ENCODE measurements at places on chromosomes 2 and 18. TPM values are rescaled to one million over a fixed set of nuclear protein-coding genes. Genes with fewer than 3 reads are reported as not detected.
A peak's percentile ranks its signal among the peaks of the same experiment; 100 is the strongest.

Gene LAMA3
- 41.5 TPM for total RNA-seq

Gene C1QL2
- not detected for total RNA-seq

DNA sequence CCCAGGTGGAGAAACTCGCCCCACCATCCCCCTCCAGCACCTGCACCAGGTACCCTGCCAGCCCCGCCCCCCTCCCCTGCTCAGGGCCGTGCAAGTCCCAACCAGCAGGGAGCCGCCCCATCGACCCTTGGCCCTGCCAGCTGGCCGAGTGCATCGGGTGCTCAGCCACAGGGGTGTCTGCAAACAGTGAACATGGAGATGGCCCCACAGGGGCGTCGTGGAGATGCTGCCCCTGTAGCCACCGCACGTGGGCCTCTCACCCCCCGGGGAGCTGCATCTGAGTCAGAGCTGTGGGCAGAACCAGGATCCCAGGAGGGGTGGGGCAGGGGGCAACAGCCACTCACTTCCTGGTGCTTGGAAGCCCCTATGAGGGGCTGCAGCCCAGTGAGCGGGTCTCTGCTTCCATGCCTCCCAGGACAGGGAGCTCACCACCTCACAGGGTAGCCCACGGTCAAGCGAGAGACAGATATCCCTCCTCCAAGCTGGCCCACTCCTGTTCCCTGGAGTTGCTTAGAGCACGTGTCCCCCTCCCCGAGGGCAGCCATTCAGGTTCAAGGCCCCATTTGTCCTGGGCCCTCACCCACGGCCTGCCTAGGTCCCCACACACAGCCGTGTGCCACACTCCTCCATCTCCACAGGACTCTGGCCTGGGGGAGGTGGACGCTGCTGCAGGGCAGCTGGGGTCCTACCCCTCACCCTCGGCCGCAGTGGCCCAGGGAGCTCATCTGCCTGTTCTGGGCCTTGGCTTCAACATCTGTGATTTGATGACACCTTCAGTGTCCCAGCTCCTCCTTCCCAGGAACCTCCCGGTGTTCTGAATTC, 1.1 kb upstream of the MAB21L4 start:
- no peaks in the 10 kb centered on the region for H3K36me3 ChIP-seq
- H3K27ac ChIP-seq, result peak overlapping the region; percentile 51
- peaks cover 12% of the 10 kb centered on the region for H3K27me3 ChIP-seq
- no peak overlapping the region for H3K4me3 ChIP-seq
- peak; percentile 78 for DNase-seq

DNA sequence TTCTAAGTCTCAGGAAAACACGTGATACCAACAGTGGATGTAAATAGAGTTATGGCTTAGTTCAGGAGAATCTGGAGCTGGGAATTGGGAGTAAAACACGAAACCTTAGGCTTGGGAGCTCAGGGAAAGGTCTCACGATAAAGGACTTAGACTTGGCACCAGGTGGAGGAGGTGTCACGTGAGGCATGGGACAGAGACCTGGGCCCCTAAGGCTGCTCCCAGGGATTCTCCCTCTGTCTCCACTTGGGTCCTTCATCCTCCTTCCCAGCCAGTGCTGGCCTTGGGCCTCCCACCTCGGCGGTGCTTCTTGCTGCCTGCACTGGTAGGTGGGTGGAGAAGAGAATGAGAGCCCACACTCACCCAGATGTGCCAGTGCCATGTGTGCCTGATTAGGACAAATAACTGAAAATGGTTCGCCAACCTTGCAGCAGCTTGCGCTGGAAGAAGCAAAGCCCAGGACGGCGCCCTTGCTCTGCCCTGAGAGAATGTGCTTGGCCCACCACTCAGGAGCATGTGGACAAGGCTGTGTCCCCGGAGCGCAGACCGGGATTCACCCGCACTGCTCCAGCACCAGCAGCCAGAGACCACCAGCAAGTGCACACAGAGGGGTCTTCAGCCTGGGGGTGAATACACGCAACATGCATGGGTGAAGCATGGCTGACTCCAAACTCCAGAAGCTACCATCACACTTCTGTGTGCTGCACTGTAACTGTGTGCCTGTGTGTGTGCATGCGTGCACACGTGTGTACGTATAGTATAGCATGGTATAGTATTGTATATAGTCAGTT, 48.1 kb downstream of the PSMG2 start:
- no peak overlapping the region for H3K4me3 ChIP-seq
- DNase-seq, result no peak
- H3K4me1 ChIP-seq, result no peaks in the 10 kb centered on the region
- H3K27ac ChIP-seq, result no peak overlapping the region

DNA sequence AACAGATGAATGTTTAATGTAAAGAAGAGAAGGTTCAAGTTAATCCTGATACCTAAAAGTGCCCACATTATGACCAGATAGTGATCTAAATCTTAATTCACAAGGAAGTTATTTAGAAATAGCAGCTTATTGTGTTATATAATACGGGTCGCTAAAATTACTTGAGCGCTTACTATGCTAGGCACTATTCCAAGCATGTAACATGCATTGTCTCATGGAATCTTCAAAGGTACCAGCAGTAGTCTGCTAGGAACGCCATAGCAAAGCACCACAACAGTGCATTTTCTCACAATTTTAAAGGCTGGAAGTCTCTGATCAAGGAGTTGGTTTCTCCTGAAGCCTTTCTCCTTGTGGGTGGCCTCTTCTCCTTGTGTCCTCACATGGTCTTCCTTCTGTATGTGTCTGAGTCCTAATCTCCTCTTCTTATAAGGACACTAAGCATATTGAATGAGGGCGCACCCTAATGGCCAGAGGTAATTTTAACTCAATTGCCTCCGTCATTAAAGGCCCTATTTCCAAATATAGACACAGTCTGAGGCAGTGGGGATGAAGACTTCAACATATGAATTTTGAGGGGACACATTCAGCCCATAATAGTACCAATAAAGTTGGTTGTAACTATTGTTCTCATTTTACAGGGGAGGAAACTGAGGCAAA, 118.4 kb downstream of the LRRC30 start:
- H3K27ac ChIP-seq, result no peak overlapping the region
- H3K27me3 ChIP-seq, result no peaks in the 10 kb centered on the region
- no peaks in the 10 kb centered on the region for H3K36me3 ChIP-seq
- no peak overlapping the region for H3K4me3 ChIP-seq

Measured in stomach (tissue), 19 donors.